ENCODE measurements at places on chromosomes 5 and 9.

DNA sequence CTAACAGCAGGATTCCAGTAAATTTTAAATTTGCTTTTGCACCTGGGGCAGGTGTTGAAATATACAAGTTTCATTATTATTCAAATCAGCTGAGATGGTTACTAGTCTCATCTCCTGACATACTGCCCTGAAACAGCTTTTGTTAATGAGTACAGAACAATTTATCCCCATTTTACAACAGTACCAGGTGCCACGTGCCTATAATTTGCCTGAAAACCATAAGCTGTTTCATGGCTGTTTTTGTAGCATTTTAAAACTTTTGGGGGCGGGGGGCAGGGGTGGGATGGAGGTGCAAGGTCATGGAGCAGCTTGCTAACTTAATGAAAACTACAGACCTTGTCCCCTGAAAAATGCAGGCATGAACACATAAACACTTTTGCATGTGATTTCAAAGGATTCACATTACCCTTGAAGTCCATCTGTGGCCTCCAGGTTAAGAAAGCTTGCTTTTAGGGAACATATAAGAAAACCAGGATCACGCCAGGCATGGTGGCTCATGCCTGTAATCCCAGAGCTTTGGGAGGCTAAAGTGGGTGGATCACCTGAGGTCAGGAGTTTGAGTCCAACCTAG lies 42.1 kb downstream of the TIMD4 start:
- no peak for DNase-seq

DNA sequence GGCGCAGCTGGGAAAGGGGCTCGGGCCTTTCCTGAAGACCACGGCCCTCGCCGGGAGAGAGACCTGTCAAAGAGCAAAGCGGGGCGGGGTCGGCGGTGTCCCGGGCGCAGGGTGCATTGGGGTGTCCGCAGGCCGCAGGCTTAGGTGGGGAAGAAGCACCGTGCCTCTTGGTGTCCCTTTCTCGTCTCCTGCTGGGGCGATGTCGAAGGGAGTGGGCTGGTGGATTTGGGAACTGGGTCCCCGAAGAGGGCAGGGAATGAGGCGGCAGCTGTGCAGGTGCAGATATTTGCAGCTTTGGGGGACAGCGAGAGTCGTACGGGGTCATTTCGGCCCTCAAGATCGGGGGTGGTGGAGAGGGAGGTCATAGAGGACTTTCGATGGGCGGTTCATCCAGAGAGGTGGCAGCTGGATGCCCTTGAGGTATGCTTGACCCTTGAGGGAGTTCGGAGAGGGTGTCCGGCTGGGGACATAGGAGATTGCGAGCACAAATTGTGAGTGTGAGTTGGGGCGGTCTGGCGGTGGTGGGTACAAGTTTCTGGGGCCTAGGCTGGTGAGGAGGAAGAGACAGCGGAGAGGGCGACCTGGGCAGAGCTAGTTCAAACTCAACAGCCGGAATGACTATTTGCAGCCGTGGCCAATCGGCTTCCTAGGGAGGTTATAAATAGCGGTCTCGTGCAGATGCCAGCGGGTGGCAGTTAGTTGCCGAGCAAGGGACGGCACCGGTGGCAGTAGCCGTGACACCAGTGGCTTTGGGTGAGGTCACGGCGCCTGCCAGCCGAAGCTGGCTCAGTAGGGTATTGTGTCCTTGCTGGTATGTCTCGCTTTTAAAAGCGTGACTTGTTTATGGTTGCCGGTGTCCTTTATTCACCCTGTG lies 601 bp downstream of the NNT start:
- peak; percentile 86 for DNase-seq

GRCh38 chr9:76366275-76366674 lies 28.0 kb downstream of the RFK start:
- DNase-seq = no peak

GRCh38 chr9:73583576-73583975 lies 431.9 kb downstream of the ANXA1 start:
- DNase-seq = no peak

DNA sequence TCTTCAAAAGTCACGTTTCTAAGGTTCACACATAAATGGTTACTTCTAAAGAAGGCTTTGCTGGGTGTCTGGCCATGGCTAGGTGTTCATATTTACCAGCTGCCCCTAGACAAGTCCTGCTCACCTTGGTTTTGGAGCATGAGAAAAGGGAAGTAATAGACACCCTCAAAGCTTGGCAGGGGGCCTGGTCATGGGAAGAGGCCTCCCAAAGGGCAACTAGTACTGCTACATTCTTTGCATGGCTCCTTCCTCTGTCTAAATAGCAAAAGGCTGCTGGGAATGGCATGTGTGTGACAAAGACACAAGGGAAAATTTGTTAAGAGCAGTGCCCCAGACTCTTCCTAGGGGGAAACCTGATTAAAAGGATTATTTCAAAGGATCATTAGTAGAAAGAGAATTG lies 93.4 kb downstream of the NRG2 start:
- DNase-seq = no peak

- DNase-seq = no peak
Measured at GRCh38 chr5:15948190-15948589, 231.4 kb downstream of the MARCHF11 start.

GRCh38 chr9:131068076-131068816 lies 28.1 kb upstream of the AIF1L start:
- no peak for DNase-seq

- no peak for DNase-seq
Measured at GRCh38 chr5:104540448-104540847, 977.9 kb upstream of the NUDT12 start.

DNA sequence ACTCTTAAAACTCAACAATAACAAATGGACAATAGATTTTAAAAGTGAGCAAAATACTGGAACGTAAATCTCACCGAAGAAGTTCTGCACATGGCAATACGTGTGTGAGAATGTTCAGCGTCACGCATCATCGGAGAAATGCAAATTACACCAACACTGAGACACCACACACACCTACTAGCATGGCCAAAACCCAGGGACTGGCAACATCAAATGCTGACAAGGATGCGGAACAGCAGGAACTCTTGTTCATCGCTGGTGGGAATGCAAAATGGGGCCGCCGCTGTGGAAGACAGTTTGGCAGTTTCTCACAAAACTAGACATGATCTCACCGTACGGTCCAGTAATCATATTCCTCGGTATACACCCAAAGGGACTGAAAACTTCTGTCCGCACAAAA lies 21.6 kb upstream of the CLPTM1L start:
- DNase-seq = no peak

DNA sequence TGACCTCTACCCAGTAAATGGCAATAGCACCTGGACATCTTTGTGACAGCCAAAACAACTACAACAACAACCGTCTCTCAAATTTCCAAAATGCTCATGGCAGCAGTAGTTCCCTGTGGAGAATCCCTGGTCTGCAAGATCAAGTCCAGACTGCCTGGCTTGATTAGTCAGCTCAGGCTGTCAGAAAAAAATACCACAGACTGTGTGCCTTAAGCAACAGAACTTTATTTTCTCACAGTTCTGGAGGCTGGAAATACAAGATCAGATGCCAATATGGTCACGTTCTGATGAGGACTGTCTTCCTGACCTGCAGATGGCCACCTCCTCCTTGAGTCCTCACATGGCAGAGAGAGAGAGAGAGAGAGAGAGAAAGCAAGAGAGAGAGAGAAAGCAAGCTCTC lies 52.3 kb upstream of the MOCS2 start:
- DNase-seq = no peak

GRCh38 chr9:101530076-101530711 lies 3.5 kb upstream of the RNF20 start:
- DNase-seq = peak; percentile 86

- no peak for DNase-seq
Measured at GRCh38 chr5:34639852-34640626, 16.1 kb upstream of the RAI14 start.
